ENCODE measurements at places on chromosomes 11 and 22. TPM values are rescaled to one million over a fixed set of nuclear protein-coding genes. Genes with fewer than 3 reads are reported as not detected.

The SLC22A8 gene
- not detected for polyA plus RNA-seq

The USP2 gene
- not detected for polyA plus RNA-seq

The ELFN2 gene
- polyA plus RNA-seq: not detected

The BRSK2 gene
- polyA plus RNA-seq: not detected

The IGSF22 gene
- polyA plus RNA-seq: 4.0 TPM

The PKDREJ gene
- polyA plus RNA-seq: not detected

The LRRC74B gene
- not detected for polyA plus RNA-seq

The APOA4 gene
- polyA plus RNA-seq: not detected

The TMEM45B gene
- 0.19 TPM for polyA plus RNA-seq

The POU2F3 gene
- not detected for polyA plus RNA-seq

The MAPK8IP2 gene
- not detected for polyA plus RNA-seq

The BAIAP2L2 gene
- polyA plus RNA-seq: not detected

The OR51I1 gene
- polyA plus RNA-seq: not detected

The MYEOV gene
- 1.4 TPM for polyA plus RNA-seq

The KIF18A gene
- 1.4 TPM for polyA plus RNA-seq

The NFAM1 gene
- polyA plus RNA-seq: 1.1 TPM

The GLYATL2 gene
- polyA plus RNA-seq: not detected

The ADAMTS8 gene
- polyA plus RNA-seq: not detected
